CD14-positive monocyte (primary cell): ENCODE measurements at places on chromosomes 4 and X.

GRCh38 chr4:138935-139334 is 14.6 kb downstream of the ZNF718 start:
- H3K27me3 ChIP-seq, result no peaks in the 10 kb centered on the region
- no peak overlapping the region for H3K27ac ChIP-seq
- H3K36me3 ChIP-seq, result peaks cover 100% of the 10 kb centered on the region
- no peak for DNase-seq
- H3K4me3 ChIP-seq, result no peak overlapping the region

DNA sequence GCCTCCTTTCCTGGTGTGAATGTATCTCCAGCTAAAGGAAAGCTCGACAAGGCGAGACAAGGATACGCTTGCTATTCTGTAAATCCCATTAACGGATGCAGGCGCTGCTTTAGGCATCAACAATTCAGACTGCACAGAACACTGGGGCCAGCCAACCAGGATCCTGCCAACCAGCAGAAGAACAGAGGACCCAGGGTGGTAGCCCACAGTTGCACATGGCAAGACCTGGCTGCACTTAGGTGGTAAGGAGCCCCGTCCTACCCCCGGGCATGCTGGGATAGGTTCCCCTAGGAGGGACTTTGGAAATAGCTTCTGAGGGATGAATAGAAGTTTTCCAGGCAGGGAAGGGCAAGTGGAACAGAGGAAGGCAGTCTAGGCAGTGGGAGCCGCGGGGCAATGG is 20.7 kb downstream of the PSAPL1 start:
- no peaks in the 10 kb centered on the region for H3K27me3 ChIP-seq
- H3K36me3 ChIP-seq, result no peaks in the 10 kb centered on the region
- H3K27ac ChIP-seq, result no peak overlapping the region
- no peaks in the 10 kb centered on the region for H3K4me1 ChIP-seq
- H3K4me3 ChIP-seq, result no peak overlapping the region

GRCh38 chr4:6625256-6625655 is 15.2 kb upstream of the MRFAP1 start:
- no peak overlapping the region for H3K4me3 ChIP-seq
- no peaks in the 10 kb centered on the region for H3K4me1 ChIP-seq
- H3K36me3 ChIP-seq, result peaks cover 12% of the 10 kb centered on the region
- DNase-seq, result no peak
- H3K27me3 ChIP-seq, result no peaks in the 10 kb centered on the region

DNA sequence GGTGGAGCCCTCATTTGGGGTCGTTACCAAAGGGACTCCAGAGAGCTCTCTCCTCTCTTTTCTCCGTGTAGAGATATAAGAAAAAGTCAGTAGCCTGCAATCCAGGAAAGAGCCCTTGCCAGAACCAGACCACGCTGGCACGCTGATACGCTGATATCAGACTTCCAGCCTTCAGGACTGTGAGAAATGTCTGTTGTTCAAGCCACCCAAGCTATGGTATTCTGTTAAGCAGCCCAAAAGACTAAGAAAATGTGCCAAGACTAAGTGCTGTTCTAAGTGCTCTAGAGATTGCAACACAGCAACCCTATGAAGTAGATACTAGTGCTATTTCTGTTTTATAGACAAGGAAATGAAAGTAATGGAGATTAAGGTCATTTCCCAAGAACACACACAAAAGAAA is 205.7 kb downstream of the CAMK2D start:
- H3K4me1 ChIP-seq, result peaks cover 11% of the 10 kb centered on the region
- no peak overlapping the region for H3K4me3 ChIP-seq
- no peaks in the 10 kb centered on the region for H3K36me3 ChIP-seq
- no peaks in the 10 kb centered on the region for H3K27me3 ChIP-seq
- no peak for DNase-seq
- H3K27ac ChIP-seq, result peak overlapping the region; percentile 4

DNA sequence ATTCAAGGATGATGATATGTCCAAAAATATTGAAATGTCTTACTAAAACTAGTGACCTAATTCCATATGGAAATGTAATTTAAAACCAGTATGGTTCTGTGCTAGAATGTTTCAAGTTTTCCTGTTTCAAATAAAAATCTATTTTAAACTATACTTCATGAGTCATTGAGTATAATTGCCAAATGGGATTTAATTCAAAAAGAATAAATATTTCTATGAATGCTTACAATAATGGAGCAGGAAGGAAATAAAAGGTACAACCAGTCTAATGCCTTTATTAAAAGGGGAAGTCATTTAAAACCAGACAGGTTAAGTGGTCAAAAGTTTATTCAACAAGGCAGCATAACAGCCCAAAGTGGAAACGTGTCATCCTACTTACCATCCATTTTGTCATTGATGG is 2347.1 kb downstream of the PCDH7 start:
- H3K27ac ChIP-seq, result no peak overlapping the region
- H3K27me3 ChIP-seq, result no peaks in the 10 kb centered on the region
- H3K4me3 ChIP-seq, result no peak overlapping the region
- DNase-seq, result no peak
- H3K4me1 ChIP-seq, result no peaks in the 10 kb centered on the region

DNA sequence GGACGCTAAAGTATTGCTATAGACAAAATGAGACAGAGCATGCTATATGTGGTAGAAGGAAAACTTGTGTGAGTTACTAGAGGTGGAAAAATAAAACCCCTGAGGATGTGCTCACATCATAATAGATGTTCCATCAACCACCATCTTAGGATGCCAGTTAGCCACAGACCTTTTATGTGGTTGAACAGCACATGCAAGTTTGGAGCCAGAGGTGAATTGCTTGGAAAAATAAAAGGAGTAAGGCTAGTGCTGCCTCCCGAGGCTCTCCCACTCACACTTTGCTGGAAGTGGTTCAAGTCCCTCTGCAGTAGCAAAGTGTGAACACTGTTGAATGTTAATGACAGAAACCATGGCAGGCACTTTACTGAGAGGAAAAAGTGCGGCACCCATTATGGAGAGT is 39.4 kb upstream of the PPARGC1A start:
- H3K4me1 ChIP-seq, result no peaks in the 10 kb centered on the region
- no peak overlapping the region for H3K4me3 ChIP-seq
- no peaks in the 10 kb centered on the region for H3K36me3 ChIP-seq
- H3K27me3 ChIP-seq, result no peaks in the 10 kb centered on the region
- no peak for DNase-seq
